CD4-positive, alpha-beta T cell treated with Interleukin-10 for 1 hour (primary cell): ENCODE measurements at places on chromosomes 4 and X.

DNA sequence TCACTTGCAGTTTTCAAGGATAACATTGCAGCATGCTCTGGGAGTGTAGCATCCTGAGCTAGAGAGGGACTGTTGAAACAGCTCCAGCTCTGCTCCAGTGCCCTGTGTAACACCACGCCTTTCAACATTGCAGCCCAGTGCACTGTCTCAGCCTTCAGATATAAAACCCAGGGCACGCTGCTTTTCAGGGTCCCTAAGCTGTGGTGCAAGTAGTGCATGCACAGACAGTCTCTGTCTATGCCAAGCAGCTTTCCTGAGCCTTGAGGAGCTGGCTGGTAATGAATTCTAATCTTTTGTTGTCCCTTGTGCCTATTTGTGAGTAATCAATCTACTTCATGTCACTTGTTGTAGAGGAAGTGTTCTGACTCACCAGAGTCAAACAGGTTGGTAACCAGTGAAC lies 897.0 kb downstream of the ARAP2 start:
- no peak for DNase-seq

DNA sequence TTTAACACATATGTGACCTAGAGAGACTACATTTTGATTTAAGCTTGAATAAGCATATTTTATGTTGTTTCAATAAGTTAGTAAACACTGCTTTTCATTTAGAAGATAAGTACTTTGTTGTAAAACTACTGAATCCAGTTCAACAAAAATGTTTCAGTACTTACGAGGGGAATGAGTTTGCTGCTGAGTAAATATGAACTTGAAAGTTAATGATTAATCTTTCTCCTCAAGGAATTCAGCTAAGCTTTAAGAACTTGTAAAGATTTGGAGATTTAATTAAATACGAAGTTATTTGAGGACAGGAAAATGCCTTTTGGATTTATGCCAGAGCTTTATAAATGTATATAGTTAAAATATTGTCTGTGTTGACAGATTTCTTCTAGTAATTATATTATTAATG lies 933.0 kb upstream of the LCORL start:
- DNase-seq = no peak

DNA sequence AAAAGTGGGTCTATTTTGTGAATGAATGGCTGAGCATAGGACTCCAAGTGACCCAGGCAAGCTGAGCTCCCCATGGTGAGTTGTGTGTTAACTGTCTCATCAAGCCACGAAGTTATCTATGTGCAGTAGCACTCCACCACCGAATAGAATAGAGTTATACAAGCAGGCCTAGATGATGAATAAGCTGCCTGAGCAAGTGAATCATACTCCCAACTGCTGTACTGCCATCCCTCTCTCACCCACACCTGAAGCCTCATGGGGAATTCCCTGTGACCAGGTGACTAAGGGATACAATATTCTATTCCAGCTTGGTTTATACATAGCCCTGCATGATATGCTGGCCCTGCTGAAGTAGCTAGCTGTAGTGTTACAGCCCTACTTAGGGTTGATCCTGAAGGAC lies 38.7 kb downstream of the KDM5C start:
- DNase-seq = no peak

- no peak for DNase-seq
Observed at GRCh38 chr4:91233164-91233563, 1070.6 kb upstream of the GRID2 start.

DNA sequence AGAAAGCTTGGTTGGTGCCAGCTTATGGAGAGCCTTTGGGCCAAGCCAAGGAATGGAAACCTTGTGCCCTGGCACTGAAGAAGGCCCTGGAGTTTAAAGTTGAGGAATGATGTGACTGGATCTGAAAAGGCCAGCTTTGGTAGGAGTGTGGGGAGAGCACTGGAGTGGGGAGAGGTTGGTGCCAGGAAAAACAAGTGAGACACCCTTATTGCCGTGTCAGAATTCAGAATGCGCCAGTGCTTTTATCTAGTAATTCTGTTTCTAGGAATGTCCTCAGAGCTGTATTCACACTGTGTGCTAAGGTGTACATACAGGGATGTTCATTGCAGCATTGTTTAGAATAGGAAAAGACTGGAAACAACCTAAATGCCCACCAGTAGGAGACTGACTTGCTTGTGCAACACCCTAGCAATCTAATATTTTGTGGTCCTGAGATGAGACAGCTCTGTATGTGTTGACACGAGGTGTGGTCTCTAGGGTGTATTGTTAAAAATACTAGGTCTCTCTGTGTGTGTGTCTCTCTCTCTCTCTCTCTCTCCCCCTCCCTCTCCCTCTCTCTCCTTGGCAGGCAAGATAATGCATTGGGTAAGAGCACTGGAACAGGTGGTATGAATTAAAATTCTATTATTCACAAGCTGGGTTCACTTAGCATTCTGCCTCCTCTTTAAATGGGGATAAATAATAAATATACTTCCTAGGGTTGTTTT lies 107.8 kb downstream of the GATB start:
- no peak for DNase-seq

DNA sequence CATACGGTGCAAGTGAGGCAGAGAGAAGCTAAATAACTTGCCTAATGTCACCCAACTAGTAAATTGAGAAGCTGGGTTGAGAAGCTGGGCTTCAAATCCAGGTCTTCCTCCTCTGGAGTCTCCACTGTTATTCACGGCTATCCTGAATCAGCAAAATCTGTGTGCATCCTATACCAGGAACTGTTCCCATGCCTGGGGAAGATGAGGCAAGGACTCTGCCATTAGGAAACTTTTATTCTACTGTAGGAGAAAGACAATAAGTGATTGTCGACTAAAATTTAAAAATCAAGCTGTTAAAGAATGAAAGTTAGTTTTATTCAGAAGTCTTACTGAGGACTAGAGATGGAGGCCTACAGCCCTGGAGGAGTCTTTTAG lies 872 bp upstream of the TEC start:
- DNase-seq = no peak

- no peak for DNase-seq
Observed at GRCh38 chr4:185235119-185235842, 25.9 kb downstream of the SNX25 start.
